Nucleus accumbens (tissue), 56 donors: ENCODE measurements at places on chromosomes 2 and 18.

DNA sequence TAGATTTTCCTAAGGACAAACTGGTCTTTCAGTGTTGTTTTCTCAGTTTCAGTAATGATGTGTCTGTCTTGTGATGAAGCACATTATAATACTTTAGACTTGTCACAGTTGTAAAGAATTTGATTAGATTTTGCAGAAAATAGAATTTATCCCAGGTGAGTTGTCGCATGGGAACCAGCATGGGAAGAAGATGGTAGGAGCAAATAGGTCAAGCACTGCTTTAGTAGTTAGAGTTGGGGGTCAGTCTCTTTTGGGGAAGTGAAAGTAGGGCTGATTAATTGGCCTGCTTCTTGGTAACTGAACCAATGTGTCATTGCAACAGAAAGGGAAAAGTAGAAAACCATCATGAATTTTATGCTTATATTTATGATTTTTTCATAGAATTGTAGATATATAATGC, 153.2 kb upstream of the MYO3B start:
- DNase-seq, result no peak

DNA sequence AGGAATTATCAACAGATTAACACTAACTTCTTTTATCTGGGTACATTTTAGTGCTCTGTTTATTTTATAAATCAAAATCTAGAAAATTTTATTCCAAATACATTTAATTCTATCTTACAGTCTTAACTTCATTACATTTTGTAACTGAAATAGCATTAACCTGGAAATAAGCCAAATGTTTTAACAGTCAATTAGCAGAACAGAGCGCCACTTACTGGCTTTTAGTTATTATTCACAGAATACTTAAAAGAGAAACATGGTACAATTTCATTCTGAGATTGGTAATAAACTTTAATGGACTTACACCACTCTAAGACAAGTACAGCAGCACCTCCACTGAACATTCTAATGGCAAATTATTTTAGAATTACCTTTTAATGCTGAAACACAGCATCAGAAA, 38.6 kb downstream of the SS18 start:
- no peak for DNase-seq

DNA sequence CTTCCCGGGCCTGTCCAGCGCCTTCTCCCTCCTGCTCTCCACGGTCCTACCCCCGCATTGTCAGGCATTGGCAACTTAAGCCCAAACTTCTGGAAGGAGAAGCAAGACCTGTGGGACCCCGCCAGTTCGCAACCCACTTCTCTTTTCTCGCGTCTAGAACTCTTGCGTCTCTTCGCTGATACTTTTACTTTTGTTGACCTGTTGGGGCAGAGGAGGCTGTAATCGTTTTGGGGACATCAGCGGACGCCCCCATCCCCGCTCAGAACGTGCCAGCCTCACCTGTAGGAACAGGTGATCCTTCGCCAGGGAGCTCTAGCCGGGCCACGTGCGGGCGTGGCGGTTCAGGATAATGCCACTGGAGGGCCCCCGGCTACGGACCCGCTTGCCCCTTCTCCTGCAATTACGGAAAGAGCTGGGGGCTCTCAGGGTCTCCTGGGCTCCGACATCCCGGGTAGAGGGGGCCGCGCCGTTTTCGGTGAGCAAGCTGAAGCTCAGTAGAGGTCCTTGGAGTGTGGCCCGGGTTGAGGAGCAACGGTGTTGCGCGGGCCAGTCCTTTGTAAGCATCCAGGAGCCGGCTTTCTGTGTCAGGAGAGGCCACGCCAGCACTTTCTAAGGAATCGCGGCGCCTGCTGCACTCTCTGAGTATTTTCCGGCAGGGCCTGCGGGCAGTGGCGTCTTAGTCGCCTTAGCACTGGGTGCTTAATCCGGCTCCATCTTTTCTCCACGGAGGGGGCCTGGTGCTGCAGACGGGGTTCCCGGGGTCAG, 1.6 kb downstream of the MTCL1 start:
- DNase-seq, result no peak

GRCh38 chr2:8176887-8177286, 505.0 kb upstream of the ID2 start:
- no peak for DNase-seq

DNA sequence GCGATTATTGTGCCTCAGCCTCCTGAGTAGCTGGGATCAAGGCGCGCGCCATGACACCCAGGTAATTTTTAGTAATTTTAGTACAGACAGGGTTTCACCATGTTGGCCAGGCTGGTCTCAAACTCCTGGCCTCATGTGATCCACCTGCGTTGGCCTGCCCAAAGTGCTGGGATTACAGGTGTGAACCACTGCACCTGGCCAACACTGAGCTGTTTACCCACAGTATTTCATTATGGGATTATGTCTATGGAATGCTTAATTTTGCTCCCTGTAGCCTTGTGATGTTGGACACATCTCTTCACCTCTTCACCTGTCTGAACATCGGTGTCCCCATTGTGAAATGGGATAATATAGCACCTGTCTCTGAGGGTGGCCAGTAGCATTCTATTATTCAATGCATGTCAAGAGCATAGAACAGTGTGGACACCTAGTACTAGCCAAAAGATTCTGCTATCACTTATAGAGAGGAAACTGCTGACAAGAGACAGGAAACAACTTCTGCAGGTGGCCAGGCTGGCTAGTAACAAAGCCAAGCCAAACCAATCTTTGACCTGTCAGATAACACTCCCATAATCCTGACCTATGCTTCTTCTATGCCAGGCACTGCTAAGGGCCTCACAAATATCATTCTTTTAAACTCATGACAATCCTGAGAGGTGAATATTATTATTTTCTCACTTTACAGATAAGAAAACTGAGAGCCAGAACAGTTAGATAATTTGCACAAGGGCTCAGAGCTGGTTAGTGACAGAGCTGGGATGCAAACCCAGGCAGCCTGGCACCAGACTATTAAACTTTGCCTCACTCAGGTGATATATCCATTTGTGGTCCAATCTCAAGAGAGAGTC, 29.4 kb upstream of the REEP1 start:
- no peak for DNase-seq

DNA sequence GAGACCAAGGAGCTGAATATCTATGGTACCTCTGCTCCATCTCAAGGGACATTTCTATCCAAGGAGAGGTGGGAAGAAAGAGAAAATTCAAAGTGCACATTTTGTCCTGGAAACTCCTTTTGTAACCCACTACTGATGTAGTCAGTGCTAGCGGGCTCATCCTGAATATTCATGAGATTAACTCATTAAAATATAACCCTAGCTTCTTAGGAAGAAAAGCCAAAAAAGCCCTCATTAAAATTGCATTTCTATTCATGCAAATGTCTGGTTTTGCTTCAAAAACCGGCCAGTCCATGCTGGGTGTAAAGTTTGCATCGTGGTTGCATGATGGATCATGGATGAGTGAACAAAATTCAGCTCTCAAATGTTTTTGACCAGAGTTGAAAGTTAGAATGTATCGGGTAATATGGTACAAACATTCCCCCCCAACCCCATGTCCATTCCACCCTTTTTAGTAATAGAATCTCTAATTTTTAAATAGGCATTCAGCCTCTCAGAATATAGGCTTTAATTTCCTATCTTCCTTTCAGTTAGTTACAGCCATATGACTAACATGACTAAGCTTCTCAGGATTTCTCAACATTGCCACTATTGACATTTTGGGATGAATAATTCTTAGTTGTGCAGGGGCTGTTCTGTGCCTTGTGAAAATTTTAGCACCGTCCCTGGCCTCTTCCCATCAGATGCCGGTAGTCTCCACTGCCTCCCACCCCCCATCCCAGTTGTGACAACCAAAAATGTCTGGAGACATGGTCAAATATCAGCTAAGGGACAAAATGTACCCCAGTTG, 104.2 kb upstream of the RND3 start:
- DNase-seq, result no peak

GRCh38 chr2:142758973-142759372, 118.5 kb upstream of the KYNU start:
- no peak for DNase-seq

GRCh38 chr2:200782251-200782650, 29.5 kb upstream of the BZW1 start:
- DNase-seq, result no peak

GRCh38 chr2:144452169-144452988, 67.5 kb downstream of the ZEB2 start:
- DNase-seq, result no peak

- no peak for DNase-seq
Observed at GRCh38 chr2:172968061-172968469, 107.6 kb upstream of the MAP3K20 start.

- DNase-seq, result no peak
Observed at GRCh38 chr2:137525132-137525531, 439.1 kb upstream of the HNMT start.

GRCh38 chr2:142088058-142088568, 42.7 kb downstream of the LRP1B start:
- DNase-seq, result no peak

DNA sequence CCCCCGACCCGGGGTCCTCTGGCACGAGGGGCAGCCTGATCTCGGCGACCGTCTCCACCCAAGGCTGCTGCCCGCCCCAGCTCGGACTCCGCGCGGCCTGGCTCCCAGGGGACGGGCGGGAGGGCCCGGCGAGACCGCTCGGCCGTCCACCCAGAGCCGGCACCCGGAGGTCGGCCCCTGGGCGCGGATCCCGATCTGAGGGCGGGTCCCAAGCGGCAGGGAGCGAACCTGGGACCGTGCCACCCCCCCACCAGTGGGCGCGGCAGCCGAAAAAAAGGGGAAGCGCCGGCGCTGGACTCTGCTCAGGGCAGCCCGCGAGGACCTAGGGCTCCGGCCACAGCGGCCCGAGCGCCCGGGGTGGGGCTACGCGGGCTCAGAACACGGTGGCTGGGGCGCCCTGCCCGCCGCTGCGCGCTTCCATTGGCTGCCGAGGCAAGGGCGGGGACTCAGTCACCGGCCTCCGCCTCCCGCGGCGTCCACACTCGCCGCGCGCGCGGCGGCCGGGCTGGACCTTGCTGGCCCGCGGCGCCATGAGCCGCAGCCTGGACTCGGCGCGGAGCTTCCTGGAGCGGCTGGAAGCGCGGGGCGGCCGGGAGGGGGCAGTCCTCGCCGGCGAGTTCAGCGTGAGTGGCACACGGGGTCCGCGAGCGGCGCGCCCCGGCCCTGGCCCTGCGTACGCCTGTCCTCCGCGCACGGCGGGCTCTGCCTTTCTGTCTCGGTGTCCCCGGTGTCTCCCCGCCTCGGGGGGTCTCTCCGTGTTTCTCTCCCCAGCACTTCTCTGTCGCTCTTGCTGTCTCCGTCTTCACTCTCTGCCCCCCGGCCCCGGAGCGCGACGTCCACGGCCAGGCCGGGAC, at the start of gene PTPN18:
Gene PTPN18 (plus strand): TSS at position 479 of the 854 bp plus-strand sequence. CDS start 52 bp downstream, at position 531.
- DNase-seq, result peak; percentile 84

DNA sequence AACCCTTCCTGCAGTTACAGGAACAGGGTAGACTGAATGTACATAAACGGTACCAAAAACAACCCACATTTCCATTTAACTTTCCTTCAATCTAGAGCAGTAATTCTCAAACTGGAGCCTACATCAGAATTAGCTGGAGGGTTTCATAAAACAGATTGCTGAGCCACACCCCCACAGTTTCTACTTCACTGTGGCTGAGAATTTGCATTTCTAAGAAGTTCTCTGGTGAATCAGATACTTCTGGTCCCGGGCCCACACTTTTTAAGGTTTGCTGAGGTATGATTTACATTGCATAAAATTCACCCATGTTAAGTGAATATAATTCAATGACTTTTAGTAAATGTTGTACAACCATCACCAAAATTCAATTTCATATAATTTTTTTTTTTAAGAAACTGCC, 113.7 kb downstream of the SRBD1 start:
- DNase-seq, result no peak

- no peak for DNase-seq
Observed at GRCh38 chr2:235330775-235331451, 162.9 kb upstream of the AGAP1 start.

DNA sequence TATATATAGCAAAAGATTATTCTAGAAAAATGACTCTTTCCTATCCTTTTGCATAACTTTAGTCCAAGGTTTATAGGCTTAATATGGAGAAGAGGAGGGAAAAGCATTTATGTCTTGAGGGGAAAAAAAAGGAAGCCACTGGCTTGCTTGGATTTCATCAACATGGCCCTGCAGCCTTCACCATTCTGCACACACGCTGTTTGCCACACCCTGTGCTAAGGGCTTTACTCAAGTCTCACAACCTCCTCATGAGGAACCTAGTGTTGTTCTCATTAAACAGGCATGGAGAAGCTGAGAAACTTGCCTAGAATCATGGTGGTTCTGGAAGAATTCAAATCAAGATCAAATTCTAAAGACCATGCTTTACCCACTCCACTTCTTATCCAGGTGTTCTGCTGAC, 117.3 kb upstream of the TTC39C start:
- no peak for DNase-seq

GRCh38 chr2:99940963-99941362, 201.4 kb downstream of the AFF3 start:
- DNase-seq, result no peak

GRCh38 chr18:64474255-64474654, 325.4 kb upstream of the LINC00305 start:
- no peak for DNase-seq

DNA sequence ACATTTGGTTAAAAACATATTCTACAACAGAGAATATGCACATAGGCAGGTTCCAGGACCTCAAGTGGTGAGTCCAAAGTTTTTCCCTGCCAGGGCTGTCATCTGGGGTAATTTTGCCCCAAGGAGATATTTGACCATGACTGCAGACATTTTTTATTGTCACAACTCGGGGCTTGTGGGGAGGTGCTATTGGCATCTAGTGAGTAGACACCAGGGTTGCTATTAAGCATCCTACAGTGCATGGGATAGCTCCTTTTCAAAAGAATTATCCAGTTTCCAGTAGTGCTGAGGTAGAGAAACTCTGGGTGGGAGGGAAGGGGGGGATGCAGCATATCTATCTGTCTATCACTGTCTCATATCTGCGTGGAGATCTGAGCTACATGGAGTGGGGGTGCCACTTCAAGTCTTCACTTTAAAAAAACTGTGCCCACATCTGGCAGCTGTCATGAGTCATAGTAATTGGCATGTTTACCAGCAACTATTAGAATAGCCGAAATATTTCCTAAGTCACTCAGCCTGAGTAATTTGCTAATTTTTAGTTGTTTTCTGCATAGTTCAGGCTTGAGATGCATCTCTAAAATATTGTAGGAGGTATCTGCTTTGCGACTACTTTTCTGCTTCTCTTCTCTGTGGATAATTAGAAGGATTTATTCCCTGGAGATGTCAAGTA, 254.0 kb upstream of the RBMS1 start:
- DNase-seq, result no peak

GRCh38 chr2:3377279-3377611, 373 bp downstream of the EIPR1 start:
- DNase-seq, result no peak

- no peak for DNase-seq
Observed at GRCh38 chr2:73253901-73254300, 19.8 kb downstream of the CCT7 start.

GRCh38 chr2:95032868-95033603, 7.5 kb downstream of the MAL start:
- no peak for DNase-seq

- DNase-seq, result no peak
Observed at GRCh38 chr2:200533754-200534153, 7.7 kb downstream of the SGO2 start.

GRCh38 chr2:38835990-38836389, 39.7 kb downstream of the DHX57 start:
- no peak for DNase-seq
